ENCODE measurements at places on chromosomes 2 and 18.

- DNase-seq, result no peak
Measured at GRCh38 chr2:104856973-104857261, 3.0 kb downstream of the POU3F3 start.

DNA sequence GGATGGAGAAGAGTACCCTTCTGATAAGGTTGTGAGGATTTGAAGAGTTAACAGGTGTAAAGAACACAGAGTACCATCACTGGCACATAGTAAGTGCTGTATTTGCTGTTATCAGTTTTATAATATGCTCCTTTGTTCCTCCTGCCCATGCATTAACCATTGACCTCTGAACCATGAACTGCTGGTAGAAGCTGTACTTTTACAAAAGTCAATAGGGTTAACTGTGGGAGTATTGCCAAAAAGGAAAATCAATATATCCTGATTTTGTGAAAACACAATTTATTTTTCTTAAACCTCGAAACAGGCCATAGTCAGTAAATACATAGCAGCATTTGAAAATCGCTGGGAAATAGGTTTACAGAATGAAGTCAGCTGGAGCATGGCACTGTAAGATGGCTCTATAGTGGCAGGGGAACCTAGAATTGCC, 18.9 kb upstream of the ACAA2 start:
- no peak for DNase-seq

DNA sequence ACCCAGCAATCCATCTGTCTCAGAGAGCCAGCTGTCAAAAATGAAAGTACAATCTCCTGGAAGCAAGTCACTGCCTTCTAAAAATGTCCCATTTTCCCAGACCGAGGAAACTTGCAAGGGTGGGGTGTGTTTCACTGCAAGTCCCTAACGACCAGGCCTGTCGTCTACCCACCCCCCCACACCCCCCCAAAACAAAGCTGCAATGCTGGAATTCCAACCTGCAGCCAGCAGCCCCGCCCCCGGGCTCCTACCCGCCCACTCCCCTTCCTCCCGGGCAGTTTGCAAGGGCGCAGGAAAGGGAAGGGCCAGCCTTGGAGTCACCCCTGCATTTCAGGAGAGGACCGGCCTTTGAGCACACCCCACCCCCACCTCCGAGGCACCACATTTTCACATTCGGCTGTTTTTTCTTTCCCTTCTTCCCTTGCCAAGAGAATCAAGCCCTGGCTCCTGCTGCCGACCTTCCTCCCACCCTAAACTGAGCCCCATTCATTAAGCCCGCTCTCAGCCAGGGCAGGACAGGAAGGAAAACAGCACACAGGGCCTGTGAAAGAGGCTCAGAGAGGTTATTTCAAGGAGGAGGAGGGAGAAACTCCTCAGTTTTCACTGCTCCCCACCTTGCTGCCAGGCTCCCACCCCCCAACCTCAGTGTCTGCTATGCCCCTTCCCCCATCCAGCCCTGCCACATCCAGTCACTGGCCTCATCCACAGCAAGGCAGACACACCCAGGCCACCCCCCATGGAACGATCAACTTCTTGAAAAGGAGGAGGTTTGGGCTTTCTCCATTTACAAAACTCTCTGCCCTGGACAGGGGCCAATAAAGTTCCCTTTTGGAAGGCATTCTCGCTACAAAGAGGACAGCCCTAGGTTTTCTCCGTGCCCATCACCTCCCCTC, 11.3 kb downstream of the SMAD7 start:
- no peak for DNase-seq

- no peak for DNase-seq
Measured at GRCh38 chr2:98463081-98463481, 18.4 kb downstream of the INPP4A start.

- DNase-seq, result no peak
Measured at GRCh38 chr2:161371869-161372268, 44.2 kb upstream of the TBR1 start.

DNA sequence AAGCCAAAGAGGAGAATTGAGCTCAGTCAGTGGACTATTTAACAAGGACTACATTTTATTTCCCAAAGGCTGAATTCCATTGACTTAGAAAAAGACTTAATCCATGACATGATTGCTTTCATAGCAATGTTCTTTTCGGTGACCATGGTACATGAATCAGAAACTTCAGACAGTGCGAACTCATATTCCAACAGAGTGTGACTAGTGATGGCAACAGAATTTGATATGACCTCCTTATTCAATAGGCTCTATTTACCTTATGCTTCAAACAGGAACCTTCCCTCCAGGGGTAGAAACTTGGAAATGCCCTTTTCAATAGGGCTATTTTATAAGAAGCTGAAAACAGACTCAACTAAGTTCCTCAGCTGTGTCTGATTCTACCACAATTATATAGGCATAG, 191.9 kb downstream of the RND3 start:
- DNase-seq, result no peak
